ENCODE measurements at places on chromosomes 12 and 14.

DNA sequence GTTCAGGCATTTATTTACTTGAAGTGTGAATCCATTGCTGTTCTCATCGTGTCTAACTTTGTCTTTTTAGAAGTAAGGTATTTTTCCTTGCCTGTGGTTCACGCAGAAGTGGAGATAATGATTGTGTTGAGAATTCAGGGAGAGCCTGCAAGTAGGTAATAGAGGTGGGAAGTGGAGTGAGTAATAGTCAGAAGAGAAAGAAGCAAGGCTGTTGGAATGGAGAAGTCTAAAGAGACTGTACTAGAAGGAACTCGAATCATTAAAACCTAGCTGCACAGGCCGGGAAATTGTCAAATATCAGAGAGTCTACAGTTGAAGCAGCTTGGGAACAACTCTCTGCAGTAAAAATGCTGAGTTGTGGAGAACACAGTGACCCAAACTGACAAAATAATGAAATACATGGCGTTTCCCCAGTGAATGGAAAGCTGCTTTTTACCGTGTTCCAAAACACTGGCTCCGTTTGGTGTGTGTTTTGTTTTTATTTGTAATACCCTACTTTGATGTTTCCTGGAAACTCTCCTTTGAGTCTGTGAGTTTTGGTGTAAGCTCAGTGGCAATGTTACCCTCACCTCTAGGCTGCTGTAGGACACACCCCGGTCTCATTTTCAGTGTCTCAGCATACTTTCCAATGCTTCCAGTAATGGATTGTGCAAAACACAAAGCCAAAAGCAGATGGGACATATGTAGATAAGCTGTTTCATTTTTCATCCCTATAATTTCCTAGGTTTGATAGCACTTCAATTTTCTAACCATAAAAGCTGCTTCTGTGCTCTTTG is 146.6 kb downstream of the CRADD start:
- DNase-seq: no peak

GRCh38 chr14:103008768-103009357 is 48.5 kb downstream of the CDC42BPB start:
- no peak for DNase-seq

DNA sequence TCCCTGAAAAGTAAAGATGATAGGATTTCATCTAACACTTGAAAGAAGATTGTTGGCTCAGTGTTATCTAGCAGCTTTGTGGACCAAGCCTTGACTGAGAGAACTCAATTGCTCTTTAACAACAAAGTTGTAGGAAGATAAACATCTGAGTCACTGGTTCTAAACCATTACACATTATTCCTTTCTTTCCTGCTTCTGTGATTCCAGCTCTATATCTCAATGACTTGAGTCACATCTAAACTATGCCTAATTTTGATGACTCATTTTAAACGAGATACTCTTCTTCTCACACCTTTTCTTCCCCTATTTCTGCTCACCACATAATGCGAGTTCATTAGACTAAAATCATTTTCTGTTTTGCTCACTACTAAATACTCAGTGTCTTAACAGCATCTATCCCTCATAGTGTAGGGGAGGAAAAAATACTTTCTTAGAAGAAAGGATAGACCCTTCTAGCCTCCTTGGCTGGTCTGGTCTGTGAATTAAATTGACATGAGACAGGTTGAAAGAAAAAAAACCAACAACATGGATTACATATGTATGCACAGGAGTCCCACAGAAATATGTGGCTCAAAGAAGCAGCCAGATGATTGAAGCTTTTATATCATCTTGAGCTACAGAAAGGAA is 201.4 kb downstream of the C12orf50 start:
- DNase-seq: no peak

DNA sequence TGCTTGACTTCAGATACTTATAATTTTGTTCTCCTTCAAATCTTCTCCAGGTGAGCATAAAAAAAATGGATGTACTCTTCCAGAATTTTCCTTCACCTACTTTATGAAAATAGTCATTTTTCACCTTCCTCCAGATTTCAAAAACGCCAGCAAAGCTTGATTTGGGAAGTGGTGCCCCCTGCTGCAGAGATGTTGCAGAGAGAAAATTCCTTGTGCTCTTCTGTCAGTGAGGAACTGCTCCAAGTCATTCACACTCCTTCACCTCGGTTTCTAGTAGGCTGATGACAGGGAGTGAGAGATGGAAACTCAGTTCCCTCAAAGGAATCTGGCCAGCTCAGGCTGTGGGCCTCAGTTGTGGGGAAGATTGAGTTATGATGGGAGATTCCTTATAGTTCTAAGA is 24.2 kb upstream of the RNASE3 start:
- DNase-seq: no peak

- DNase-seq: no peak
Measured at GRCh38 chr12:51687614-51688013, 96.6 kb downstream of the SCN8A start.

DNA sequence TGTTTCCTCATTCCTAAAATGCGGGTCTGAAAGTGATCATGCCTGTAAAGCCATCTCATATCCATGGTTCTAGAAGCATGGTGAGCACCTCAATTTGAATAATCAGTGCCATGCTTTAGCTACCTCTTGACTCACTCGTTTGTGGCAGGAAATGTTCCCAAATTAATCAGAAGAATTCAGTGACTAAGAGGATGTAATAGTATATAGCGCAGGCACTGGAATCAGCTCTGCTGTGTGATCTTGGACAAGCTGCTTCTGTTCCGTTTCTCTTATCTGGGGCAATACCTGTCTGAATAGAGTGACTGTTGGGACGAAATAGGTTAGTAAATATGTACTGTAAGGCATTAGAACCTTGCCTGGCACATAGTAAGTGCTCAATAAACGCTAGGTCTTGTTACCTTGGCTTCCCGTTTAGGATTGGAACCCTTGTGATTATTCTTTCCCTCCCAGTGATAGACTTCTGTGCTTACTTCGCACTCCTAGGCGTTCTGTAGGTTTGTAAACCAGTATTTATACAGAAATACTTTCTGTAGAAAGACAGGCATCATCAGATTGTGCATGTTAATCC is 820 bp upstream of the SMAGP start:
- DNase-seq: no peak

- no peak for DNase-seq
Measured at GRCh38 chr12:46391630-46392029, 19.1 kb upstream of the SLC38A2 start.

DNA sequence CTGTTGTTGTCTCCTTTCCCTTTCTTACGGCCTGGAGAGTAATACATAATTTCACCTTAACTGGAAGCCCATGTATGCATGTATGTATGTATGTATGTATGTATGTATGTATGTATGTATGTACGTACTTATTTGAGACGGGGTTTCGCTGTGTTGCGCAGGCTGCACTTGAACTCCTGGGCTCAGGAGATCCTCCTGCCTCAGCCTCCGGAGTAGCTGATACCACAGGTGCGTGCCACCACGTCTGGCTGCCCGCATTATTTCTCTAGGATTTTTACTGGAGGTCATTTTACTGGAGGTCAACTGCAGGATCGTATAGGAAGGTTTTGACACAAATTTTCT is 644 bp upstream of the OS9 start:
- no peak for DNase-seq

- DNase-seq: no peak
Measured at GRCh38 chr14:105087963-105088811, 23.0 kb upstream of the GPR132 start.

- DNase-seq: no peak
Measured at GRCh38 chr14:87449016-87449415, 544.0 kb downstream of the GALC start.

GRCh38 chr12:9112076-9112853 is 3.5 kb downstream of the A2M start:
- no peak for DNase-seq

DNA sequence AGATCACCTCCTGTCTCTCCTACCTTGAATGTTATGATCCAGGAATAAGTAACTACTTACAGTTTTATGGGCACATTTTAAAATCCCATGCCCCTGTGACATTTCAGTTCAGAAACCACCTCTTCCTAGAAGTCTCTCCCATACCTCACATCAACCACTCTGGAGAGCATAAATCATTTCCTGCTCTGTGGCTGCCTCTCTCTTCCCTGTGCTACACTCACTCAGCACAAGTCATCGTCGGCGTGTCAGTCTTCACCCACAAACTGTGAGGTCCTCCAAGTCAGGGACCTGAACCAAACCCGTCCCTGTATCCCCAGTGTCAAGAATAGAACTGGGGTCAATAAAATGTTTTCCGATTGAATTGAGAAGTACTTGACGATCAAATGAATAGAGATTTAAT is 863.3 kb downstream of the BCL11B start:
- DNase-seq: no peak

DNA sequence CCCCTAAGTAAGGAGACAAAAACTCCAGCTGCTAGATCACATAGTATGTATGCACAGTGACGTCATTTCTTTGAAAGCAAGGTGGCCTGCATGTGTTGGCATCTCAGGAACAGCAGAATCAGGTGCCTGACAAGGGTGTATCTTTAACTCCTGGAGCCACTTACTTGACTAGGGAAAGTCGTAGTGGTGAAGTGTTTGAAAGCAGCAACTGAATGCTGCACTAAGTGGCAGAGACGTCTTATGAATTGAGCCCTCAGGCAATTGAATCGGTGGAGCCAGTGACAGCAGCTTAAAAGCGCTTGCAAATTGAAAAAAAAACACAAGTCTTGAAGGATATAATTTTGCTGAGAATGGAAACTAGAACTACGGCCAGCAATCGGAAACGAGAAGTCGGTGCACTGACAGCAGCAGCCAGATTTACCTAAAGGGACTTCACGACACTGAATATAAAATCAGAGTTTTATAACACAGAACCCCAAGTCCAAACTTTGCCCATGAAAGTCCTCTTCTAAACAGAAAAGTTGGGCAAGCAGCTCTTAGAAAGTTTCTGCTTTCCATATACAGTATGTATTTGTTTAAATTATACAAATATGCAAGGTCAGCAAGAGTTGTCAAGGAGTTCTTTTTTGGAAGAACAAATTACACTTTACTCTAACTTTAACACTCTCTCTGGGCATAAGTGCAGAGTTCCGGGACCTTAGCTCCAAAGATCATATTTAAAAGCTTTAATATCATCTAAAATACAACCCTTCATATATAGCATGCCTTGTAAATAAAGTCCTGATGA is 1.1 kb downstream of the IGF1 start:
- DNase-seq: peak; percentile 89

Data from MM.1S (cell line).